ENCODE measurements at places on chromosomes 6 and 20.

GRCh38 chr6:50927800-50928199 is 109.1 kb downstream of the TFAP2B start:
- DNase-seq: no peak

DNA sequence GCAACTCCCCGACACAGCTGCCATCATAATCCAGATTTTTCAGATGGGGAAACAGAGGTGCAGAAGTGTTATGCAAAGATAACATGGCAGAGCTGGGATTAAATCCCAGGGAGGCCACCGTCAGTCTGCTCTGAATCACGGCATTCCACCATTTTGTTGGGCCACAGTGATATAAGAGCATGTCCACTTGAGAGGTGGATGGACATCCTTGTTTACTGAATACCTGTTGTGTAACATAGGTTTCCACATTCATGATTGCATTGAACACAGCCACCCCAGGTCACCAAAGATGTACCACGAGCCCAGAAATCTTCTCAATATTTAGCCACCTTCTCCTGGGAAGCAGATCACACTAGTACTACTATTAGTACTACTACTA is 191.5 kb downstream of the LRFN2 start:
- no peak for DNase-seq

DNA sequence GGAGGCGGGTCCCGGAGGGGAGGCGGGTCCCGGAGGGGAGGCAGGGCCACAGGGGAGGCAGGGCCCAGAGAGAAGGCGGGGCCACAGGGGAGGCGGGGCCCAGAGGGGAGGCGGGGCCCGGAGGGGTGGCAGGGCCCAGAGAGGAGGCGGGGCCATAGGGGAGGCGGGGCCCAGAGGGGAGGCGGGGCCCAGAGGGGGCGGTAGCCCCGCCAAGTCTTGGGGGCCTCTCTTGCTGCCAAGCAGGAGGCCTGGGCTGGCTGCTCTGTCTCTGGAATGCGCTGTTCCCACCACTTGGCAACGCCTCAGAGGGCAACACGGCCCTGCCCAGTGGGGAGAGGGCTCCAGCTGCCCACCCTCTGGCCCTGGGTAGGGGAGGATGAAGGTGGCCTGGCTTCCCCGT is 80.5 kb downstream of the YTHDF1 start:
- no peak for DNase-seq

- no peak for DNase-seq
These were observed 13.0 kb upstream of the IER3 start for GRCh38 chr6:30757261-30757904.

DNA sequence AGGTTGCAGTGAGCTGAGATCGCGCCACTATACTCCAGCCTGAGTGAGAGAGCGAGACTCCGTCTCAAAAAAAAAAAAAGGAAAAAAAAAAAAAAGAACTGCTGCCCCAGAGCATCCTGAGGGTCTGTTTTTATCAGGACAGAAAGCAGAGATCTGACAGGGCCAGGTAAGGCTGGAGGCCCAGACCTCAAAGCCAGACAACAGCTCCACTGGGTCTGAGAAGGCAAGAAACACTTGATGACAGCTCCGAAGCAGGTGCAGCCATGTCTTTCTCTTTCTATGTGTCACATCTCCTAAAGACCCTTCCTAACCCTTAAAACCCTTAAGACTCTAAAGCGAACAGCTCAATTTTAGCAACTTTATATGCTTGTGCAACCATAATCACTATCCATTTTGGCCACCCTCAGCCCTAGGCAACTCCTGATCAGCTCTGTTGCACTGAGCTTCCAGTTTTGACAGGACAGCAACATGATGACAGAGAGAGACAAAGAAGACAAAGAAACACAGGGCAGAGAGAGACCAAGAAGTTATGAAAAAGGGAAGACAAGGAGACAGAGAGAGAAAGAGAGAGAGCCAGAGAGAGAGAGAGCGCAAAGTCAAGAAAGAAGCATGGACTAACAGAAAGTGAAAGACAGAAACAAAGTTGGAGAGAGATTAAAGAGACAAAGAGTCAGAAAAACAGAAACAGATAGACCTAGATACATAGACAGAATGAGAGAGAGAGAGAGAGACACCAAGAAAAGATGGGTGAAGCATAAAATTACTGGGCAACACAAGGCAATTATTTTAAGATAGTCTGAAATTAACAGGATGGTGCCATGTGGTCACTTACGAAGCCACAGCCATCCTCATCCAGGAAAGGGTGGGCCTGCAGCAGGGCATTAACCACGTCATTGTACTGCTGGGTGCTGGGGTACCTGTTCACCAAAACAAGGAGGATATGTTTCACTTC is 39.2 kb downstream of the SAMD3 start:
- no peak for DNase-seq

GRCh38 chr6:133248241-133249001 is 7.3 kb downstream of the EYA4 start:
- DNase-seq: no peak

All from AG09309 (cell line).